Liver (tissue), 10 donors: ENCODE measurements at places on chromosomes 1 and 21. TPM values are rescaled to one million over a fixed set of nuclear protein-coding genes. Genes with fewer than 3 reads are reported as not detected.

Gene DIP2A
- total RNA-seq: 21.7 TPM

Gene GUCA2B
- total RNA-seq: not detected

Gene GJA5
- total RNA-seq: 1.8 TPM

Gene COL24A1
- total RNA-seq: under 0.01 TPM

Gene CIART
- total RNA-seq: 1.8 TPM

Gene BRINP2
- total RNA-seq: 0.05 TPM

Gene MT1HL1
- total RNA-seq: not detected

Gene RHBDL2
- 0.17 TPM for total RNA-seq

Gene GNAT2
- 0.09 TPM for total RNA-seq

Gene ARHGEF10L
- 26.3 TPM for total RNA-seq

Gene OSCP1
- total RNA-seq: 1.7 TPM

Gene CRNN
- 0.05 TPM for total RNA-seq

Gene WNT4
- total RNA-seq: under 0.01 TPM

Gene SYT14
- total RNA-seq: not detected

- no peak for DNase-seq
Observed at GRCh38 chr1:98897479-98897878, 107.2 kb downstream of the PLPPR5 start.

- DNase-seq: no peak
Observed at GRCh38 chr1:178937695-178938094, 66.8 kb upstream of the ANGPTL1 start.

- no peak for DNase-seq
Observed at GRCh38 chr1:156002188-156002911, 18.4 kb downstream of the SSR2 start.

DNA sequence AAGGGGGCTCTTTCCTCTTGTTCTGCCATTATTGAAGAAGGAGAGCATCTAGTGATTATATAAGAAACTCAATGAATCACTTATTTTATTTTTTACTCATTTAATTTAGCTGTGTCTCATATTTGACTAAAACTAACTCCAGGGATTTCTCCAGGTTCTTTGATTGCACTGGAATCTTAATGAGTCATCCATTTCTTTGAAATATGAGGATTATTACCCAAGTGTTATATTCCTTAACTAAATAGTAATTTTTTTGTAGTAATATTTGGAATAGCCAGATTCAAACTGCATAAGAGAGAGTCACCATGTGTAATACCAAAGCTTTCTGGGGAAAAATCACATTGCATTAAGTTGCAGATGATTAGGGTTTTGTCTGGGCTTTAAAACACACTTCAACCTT, 59.5 kb downstream of the NTMT2 start:
- DNase-seq: no peak

DNA sequence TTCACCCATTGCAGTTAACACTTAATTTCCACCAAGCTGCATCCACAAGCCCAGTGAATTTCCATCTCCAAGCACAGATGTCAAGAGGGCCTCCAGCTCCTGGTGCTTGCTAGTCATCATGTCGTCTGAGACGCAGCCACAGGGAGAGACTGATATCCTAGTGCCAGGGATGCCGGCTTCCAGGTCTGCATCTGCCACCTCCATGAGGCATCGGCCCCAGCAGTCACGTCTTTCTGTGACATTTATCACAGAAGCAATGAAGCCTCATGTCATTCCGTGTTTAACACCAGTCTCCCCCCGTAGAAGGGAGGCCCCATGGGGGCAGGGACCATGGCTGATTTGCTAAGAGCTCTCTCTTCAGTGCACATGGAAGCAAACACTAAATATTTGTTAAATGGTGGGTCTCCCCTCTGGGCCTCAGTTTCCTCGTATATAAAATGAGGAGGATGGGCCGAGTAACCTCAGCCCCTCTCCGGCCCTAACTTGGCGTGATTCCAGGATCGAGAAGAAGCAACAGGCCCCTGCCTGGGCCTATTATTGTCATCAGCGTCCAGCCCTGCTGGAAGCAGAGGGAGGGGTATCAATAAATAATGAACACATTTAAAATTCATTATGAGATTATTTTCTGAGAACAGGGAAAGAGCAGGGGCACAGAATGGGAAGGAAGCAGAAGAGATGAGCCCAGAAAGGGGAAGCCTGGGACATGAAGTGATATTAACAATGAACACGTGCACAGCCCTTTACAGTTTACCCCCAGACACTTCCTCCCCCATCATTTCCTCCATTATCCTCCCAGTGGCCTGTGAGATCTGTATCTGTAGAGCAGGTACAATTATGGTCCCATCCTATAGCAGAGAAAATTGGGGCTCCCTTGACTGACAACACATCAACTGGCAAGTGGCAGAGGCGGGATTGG, 837 bp upstream of the C1QB start:
- DNase-seq: no peak

GRCh38 chr1:63042278-63042677, 258.3 kb downstream of the ATG4C start:
- no peak for DNase-seq

DNA sequence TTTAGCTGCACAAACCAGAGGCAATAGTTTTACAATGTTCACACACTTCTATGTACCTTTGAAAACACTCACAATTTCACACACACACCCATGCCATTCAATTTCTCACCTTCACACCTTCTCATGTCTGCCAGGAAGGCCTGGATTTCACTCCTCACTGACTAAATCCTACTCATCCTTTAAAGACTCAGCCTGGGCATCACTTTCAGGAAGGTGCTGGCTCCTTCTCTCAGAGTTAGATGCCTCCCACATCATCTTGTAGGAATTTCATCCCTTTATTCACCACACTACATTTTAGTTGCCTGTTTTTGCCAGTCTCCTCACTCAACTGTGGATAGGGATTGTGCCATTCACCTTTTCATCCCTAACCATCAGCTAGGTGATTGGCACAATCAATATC, 2.3 kb downstream of the IL20 start:
- DNase-seq: no peak

GRCh38 chr21:42807938-42808613, 71.3 kb downstream of the WDR4 start:
- DNase-seq: peak; percentile 25

- DNase-seq: peak; percentile 96
Observed at GRCh38 chr21:42009831-42010506, at the start of gene ZBTB21. TSS of gene ZBTB21 (minus strand) at chr21:42010360. CDS start at chr21:41994095, 16,265 bp downstream.

- DNase-seq: no peak
Observed at GRCh38 chr1:12127206-12127810, 39.5 kb upstream of the TNFRSF1B start.

DNA sequence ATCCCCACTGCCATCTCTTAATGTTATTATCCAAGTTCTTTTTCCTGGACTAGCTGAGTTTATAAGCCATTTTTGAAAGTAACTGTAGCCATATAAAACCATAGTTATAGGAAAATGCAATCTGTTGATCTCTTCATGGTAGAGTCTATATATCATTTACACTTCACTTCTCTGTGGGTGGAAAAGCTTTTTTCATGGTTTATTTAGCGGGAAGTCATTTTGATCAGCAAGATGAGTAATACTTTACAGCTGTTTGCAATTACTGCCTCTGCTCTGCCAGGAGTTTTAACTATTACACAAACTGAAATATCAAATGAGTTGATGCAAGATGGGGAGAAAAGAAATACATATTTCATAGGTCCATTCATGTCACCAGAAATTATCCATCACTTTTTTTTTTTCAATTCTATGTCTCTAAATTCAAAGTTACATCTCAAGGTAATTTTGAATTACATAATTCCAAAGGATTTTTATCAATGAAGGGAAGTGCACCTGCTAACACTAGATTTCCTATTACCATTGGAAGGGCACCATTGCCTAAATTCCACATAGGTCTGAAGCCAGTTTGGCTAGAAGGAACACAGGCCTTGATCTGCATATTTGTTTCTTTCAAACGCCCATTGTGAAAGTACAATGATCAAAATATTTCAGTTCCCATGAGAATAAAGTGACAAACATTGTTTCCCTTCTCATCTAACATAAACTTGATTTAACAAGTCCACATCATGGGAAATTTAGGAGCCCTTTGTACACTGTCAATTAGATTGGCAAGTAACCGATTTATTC, 296.7 kb downstream of the ZNF326 start:
- no peak for DNase-seq

GRCh38 chr21:36135391-36136102, 668 bp downstream of the CBR3 start:
- DNase-seq: peak; percentile 38

DNA sequence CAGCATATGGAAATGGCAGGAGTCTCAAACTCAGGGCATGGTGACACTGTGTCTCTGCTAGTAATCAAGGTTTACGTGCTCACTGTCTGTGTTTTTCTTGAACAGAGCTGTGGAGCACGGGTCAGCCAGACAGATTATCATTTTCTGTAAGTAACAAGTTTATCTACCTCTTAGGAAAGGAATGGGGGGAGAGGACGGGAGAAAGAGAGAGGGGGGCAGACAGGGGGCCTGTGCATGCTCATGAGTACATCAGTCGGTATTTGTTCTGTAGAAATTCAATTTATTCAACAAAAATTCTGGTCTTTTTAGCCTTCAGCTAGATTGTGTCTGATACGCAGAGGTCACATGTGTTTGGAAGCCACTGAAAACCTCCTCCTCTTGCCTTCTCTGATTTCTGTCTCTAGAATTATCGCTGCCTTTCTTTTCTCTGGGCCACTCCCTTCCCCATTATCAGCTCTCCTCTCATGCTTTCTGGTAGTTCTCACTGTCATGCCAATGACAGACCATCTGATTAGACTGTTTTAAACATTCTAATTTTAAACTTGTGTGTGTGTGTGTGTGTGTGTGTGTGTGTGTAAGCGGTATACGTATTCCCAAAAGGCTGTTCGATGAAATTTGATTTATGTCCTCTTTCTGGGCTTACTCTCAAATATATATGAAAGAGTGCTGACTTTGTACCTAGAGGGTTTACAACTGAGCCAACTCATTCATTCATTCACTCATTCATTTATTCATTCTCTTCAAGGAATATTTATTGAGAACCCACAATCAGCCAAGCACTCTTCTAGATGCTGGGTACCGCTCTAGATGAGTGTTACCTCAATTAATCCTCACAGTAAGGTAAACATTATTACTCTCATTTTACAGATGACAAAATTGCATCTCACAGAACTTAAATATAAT, 636.9 kb downstream of the KIF26B start:
- DNase-seq: no peak

DNA sequence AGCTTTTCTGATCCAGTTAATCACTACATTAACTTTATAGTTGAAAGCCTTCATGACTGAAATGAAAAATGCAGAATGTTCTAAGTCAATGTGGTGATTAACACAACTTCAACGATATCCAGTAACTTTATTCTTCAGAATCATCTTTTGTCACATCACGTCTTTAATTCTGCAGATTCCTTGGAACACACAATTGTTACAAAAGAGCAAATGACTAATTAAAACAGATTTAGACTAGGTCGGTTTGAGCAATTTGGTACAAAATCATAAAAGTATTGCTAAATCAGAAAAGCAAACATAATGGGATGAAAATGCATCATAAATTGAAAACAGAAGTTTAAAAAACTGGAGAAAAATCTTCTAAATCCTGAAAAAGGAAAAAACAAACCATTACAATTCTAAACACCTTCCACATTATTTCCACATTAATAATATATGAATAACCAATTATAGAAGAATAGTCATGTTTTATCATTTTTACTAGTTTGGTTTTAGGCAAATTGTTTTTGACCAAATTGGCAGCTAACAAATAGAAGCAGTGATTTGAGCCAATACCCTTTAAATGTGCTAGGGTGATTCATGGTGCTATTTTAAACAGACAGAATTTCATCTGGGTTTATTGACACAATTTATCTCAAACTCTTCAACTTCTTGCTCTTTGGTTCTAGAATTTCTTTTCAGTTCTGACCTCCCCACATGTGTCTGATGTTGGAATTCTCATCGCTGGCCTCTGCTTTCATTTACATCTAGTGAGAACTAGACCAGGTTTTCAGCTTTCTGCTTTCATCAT, 468.1 kb upstream of the PTBP2 start:
- no peak for DNase-seq

DNA sequence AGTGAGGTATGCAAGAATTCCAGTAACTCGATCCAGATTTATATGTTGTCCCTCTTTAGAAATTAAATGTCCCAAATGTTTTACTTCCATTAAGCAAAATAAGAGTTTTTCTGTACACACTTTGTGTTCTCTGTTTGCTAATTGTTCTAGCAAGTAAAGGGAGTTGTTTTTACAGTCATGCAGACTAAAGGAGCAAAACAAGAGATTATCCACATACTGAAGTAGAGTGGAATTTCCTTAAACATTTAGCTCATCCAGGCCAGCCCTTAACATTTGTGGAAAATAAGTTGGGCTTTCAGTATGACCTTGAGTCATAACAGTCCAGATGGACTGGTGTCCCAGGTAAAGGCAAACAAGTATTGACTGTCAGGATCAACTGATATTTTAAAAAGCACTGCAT, 44.1 kb upstream of the TINAGL1 start:
- DNase-seq: no peak

DNA sequence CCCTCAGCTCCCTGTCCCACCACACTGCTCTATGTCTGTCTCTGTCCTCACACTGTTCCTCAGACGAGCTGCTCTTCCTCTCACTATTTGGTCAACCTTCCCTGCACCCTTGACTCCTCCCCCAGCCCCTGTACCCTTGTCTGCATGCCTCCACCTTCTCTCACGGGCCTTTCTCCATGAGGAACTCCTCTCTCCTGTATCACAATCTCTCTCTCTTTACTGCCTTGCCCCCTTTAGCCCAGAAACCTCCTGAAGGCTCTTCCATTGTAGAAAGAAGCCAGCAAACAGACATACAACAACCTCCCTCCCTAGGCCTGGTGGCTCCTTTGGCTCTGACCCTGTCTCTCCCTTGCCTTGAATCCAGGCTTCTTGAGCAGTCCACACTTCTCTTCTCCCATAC, 251.6 kb upstream of the CSF3R start:
- no peak for DNase-seq

DNA sequence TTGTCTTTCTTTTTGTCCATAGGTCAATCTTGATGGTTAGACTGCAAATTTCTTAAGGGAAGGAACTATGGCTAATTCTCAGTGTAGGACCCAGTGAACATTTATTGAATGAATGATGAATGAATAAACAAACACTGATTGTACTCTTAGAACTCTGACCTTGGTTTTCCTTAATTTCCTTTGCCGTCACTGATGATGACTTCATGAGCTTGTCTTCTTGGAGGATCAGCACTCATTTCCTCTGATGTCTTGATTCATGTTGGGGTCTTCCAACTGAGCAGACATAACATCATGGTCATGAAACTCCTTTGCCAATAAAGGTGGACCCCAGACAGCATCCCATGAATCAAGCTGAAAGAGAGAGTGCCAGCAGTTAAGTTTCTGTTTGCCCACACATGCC, 96.3 kb downstream of the PLPP3 start:
- no peak for DNase-seq

- no peak for DNase-seq
Observed at GRCh38 chr21:16186742-16187141, 457.0 kb downstream of the USP25 start.
